ENCODE measurements at places on chromosomes 11 and 22.

DNA sequence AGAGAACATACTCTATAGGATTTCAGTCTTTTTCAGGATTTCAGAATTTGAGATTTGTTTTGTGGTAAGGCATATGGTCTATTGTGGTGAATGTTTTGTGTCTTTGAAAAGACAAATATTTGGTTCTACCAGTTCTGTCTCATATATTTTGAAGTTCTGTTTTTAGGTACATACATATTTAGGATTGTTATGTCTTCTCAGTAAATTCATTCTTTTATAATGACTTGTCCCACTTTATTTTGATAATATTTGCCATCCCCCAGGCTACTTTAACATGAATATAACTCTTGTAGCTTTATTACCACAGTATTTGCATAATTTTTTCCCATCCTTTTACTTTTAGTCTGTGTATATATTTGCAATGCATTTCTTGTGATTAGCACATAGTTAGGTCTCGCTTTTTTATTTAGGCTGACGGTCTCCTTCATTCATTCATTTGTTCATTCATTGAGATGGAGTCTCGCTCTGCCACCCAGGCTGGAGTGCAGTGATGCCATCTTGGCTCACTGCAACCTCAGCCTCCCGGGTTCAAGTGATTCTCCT, 32.1 kb downstream of the MTMR3 start:
- no peak for DNase-seq

DNA sequence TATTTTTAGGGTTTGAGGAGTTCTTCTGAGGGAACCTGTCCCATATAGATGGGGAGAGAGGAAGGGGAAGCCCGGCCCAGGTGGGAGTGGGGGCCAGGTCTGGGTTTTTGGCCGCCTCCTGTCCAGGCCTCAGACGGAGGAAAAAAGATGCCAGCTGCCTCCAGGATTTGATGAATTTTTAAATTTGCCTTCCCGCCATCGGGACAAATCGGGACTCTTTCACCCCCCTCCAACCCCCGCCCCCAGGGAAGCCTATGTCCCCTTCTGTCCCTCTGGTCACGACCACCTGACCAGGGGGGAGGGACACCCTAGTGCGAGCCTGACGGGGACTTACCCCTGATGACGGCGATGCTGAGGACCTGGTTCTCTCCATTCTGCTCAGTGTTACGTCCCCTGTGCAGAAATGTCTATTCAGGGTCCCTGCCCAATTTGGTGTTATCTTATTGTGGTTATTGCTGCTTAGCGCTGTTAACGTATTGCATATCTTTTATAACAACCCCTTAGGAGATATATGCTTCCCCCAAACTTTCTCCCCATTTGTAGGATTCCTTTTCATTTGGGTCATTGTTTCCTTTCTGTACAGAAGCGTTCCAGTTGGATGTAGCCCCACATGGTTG, 115.9 kb upstream of the GRK3 start:
- no peak for DNase-seq

GRCh38 chr11:17578296-17578695, 31.2 kb downstream of the OTOG start:
- DNase-seq: peak; percentile 8

DNA sequence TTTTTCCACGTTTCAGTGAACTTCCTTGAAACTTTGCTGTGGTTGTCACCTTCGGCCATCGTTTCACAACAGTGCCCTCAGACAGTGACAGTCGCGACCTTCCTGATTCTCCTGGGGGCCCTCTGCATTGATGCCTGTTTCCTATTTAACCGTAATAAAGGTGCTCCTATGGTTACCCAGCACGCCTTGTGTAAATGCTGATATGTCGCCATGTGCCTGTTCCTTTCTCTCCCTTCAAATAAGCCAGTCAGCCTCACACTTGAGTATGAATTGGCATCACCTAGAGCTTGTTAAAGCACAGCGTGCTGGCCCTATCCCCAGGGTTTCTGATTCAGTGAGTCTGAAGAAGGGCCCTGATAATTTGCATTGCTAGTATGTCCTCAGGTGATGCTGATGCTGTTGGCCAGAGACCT, 104.8 kb downstream of the MICAL2 start:
- DNase-seq: no peak

DNA sequence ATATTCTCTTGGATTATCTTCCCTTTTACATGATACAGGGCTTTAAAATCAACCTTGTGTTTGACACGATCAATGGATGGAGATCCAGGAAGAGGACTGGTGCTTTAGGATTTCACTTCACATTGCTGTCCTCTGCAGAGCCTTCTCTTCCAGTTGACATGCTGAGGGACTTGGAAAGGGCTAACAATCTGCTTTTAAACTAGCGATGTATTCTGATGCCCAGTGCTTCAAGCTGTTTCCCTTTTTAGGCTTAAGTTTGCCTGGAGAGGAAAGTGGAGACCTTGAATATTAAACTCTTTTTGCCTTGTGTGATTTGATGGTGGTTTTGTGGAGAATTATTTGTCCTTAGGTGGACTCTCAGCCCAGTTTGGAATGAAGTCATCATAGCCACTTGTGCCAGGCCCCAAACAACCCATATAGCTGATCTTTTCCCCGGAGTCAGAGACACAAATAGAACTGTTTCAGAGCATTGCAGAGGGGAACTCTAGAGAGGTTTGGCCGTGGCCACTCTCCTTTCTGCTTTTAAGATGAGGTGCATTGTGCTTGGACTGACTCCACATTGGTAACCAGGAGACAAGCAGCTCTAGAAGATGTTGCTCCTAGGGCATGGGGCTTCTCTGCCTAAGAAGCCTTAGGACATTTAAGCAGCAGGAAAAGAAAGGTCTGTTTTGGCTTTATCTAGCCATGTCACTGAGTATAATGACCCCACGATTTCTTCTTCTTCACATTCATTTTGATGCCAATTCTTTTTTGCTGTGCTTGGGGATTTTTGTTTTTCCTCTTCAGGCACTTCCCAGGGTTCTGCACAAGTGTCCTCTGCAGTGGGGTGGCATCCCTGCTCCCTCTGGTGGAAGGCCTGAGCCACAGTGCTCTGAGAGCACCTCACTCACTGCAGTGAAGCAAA, 152.8 kb downstream of the NCAM1 start:
- DNase-seq: peak; percentile 62

- DNase-seq: no peak
These were observed 138.1 kb upstream of the ANO3 start for GRCh38 chr11:26193694-26194365.

GRCh38 chr11:934527-934926, 8.9 kb downstream of the AP2A2 start:
- no peak for DNase-seq

- no peak for DNase-seq
These were observed 129.1 kb upstream of the ARHGAP42 start for GRCh38 chr11:100557830-100558611.

DNA sequence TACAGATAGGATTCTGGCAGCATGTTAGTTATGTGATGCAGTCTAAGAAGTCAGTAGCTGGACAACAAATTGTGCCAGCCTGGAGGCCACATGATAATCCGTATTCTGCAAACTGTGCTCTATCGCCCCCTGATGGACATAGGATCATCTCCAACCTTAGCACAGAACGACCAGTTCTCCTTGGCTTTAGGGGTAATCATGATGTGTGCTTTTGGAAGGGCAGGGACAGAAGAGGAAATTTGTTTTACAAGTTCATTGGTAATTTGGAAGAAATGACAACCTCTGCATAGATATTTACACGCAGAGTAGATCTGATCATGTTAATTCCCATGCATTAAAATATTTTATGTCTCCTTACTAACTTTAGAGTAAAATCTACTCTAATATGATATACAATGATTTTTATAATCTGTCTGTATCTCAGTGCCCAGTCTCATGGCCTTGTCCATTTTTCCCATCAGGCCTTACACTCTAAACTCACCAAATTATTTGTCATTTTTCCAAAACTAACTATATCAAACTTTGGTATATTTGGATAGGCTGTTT, 12.1 kb downstream of the OR10D3 start:
- peak; percentile 56 for DNase-seq

GRCh38 chr11:114556135-114556534, 3.5 kb downstream of the NXPE1 start:
- DNase-seq: no peak

DNA sequence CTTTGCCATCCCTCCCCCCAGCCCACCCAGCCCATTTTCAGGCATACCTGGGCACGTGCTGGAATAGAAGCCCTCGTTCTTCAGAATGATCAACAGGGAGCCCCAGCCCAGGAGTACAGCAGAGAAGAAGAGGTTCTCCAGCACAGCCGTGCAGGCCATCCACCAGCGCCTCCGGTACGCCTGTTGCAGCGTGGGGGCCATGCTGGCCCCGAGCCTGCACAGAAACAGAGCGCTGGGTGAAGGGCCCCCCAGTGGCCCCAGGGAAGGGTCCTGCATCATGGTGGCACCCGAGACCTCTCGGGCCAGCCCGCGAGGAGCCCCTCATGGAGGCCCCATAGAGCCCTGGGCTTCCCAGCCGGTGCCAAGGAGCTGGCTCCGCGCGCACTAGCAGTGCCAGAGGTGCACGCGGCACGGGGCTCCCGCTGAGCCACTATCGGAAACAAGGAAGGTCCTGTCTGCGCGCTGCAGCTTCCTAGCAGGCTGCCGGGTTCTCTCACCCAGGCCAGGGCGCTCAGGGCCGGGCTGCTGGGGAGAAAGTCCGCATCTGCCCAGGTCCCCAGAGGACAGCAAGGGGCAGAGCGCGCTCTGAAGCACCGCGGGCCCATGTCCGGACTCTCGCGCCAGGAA, 1.5 kb downstream of the SLC43A1 start:
- DNase-seq: peak; percentile 70

DNA sequence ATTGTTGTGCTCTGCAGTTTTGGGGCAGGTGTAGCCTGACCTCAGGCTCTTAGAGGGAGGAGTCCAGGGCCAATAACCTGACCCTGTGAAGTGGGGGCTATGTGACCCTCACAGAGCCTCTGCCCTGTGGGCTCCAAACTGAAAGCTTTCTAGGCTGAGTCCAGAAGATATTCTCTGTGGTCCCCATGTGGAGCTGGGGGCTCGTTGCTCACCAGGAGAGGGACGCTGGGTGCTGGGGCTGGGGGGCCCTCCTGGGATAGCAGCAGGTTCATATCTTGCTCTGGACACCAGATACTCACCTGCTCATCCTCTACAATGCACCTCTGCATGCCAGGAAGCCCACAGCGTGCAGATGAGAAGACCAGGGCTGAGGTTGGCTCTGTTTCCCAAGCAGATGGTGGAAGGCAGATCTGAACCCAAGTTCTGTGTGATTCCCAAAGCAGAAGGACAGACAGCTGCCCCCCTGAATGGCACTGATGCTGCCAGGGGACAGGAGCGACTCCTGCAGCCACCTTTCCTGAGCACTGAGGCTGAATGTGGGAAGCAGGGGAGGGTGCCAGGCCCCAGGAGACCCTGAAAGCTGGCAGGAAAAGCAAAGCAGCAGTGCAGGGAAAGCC, 1022.0 kb downstream of the TBC1D22A start:
- no peak for DNase-seq

- DNase-seq: no peak
These were observed 889 bp downstream of the PLAAT4 start for GRCh38 chr11:63537293-63538101.

- no peak for DNase-seq
These were observed 607.5 kb downstream of the METTL15 start for GRCh38 chr11:28715726-28716125.

DNA sequence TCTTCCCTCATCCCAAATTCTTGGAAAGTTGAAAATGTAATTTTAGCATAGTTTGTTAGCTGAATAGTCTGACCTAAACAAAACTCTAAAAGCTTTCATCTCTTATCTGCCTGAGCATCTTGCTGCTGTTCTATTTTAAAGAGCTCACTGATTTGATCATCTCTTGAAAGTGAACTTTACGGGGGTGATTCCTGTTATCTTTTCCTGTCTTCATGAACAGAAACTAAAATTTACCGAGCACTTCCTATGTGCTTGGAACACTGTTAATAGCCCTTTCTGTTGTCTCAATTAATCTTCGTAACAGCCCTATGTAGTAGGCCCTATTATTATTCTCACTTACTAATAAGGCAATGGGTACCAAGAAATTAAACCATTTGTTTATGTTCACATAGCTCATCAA, 12.3 kb downstream of the AMOTL1 start:
- no peak for DNase-seq

GRCh38 chr22:22922954-22923319, 35.3 kb downstream of the IGLL5 start:
- DNase-seq: no peak

- DNase-seq: no peak
These were observed 20.9 kb downstream of the ARHGAP1 start for GRCh38 chr11:46679241-46680163.

DNA sequence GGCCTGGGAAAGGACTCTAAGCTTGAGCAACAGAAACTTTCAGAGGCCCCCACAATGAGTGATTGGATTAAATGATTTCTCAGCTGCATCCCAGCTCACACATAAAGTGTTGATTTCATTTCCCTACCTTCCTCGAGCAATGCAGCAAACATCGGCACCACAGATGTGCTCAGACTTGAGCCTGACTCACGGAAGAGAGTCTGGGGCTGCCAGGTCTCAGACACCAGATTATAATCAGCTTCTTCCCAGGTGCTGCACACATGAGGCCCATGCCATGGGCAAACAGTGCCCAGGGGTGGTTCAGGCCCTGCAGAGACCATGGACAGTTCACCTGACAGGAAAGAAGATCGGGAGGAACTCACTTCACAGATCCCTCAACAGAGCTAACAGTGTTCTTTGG, 226.6 kb upstream of the TENM4 start:
- DNase-seq: no peak

GRCh38 chr11:27672836-27673464, 27.3 kb downstream of the BDNF start:
- no peak for DNase-seq

GRCh38 chr22:33598821-33599220, 321.5 kb downstream of the LARGE1 start:
- no peak for DNase-seq

DNA sequence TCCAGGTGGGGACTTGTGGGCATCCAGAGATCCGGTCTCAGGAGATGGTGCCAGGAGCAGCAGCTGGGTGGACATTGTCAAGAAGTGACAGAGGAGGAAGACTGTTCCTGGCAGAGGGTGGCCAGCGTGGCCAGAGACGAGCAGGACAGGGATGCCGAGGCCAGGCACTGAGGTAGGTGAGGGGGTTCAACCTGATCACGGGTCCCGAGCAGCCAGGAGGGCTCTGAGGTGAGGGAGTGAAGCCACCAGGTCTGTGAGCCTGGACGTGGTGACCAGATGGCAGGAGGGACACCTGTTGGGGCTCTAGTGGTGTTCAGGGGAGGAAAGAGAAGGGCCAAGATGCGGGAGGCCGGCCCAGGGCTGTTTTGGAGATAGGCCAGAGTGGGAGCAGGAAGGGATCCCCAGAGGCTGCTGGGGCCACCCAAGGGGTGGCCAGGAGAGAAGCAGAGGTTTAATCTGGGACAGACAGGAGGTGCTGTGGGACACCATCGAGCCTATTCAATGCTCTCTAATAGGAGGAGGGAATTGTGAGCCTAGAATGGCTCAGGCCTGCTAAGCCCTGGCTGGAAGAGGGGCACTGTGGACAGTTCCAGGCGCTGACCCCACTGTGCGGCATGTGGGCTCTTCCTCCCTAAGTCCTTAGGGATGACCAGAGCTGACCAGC, 6.3 kb downstream of the PPM1F start:
- no peak for DNase-seq

DNA sequence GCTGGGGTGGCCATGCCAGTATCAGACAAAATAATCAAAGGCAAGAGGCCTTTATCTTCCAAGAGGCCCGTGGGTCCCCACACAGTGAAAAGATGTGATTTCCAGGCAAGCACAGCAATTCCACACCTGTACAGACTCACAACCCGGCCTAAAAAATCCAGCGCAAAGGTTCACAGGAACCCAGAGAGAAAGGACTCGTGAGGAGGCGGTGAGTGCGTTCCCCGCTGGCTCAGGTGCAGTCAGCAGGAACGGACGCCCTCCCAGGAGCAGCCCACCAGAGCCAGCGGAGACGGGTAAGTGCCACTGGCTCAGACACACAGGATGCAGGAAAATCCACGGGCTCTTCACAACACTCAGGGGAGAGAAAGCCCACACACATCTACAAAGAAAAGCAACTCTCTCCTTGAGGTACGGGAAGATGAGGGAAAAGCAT, 4.4 kb downstream of the TOLLIP start:
- DNase-seq: no peak

Measured in WTC11 (cell line).